Trophoblast cell (in vitro differentiated cells and primary cell): ENCODE measurements at places on chromosomes 2 and 18.

DNA sequence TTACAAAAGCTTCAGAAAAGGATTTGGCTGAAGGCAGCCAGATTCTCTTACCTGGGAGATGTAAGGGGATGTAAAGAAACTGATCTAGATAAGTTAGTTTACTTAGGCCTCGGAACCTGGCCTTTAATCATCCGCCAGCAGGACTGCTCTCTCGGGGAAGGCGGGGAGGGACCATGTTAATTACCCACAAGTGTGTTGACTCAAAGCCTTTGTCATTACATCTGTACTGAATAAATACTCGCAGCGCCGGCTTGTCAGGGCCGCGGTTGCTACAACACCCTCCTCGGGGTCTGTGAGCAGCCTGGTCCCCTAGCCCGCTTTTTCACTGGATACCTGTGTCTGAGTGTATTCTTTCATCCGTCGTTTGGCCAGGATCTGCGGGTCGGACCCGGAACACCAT, 6.7 kb downstream of the CHMP3 start:
- DNase-seq = peak; percentile 30

- no peak for DNase-seq
These were observed 103.4 kb downstream of the DYSF start for GRCh38 chr2:71556692-71557250.

- peak; percentile 3 for DNase-seq
These were observed 30.6 kb downstream of the ORC4 start for GRCh38 chr2:147989809-147990403.

- peak; percentile 69 for DNase-seq
These were observed 40.5 kb upstream of the CREB1 start for GRCh38 chr2:207489251-207489650.

DNA sequence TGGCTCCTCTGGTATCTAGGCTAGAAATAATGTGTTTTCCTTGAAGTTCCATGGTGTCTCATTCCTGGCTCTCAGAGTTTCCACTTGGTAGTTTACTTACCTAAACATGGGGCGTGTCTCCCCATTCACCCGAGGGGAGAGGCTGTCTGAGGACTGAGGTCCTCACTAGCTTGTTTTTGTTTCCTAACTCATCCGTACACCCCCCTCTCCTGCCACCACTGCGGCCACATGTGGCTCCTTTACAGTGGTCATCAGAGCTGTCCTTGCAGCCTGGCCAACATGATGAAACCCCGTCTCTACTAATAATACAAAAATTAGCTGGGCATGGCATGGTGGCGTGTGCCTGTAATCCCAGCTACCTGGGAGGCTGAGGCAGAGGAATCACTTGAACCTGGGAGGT, 106.0 kb downstream of the ASAP2 start:
- no peak for DNase-seq
